ENCODE measurements at places on chromosomes 1 and 21.

- no peak for DNase-seq
These were observed 307.6 kb upstream of the VAMP3 start for GRCh38 chr1:7463526-7463925.

- DNase-seq, result no peak
These were observed 2.1 kb downstream of the SLAMF8 start for GRCh38 chr1:159828581-159829272.

- no peak for DNase-seq
These were observed 93.6 kb upstream of the DEPDC1 start for GRCh38 chr1:68590473-68590872.

DNA sequence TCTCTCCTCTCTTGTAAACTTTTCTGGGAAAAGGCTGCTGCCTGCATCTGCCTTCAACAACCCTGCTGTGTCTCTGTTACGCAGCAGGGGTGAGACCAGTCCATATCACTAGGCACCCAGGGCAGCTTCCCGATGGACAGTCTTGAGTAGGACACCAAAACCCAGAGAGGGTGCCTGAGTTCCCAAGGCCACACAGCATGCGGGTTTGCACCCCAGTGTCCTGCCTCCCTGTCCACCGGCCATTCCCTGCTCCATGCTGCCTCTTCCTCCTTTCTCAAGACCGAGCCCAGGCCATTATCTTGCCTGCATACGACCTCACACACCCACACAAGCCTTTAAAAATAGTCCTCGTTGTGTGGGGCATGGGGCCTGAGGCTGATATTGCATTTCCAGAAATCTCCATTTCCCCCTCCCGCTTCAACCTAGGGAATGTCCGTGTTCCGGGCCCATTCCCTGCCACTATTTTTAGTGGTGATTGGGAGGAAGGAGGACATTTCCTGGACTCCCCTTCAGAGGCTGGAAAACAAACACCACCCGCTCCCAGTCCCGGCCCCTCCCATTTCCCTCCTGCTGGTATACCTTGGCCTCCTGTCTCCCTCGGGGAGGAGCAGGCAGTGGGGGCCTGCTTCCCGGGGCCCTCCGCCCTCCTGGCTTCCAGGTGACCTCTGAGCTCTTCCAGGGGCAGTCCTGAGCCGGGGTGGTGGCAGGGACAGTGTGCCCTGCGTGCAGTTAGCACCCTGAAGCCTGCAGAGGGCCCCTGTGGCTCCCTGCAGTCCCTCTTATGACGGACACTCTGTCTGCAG lies 132.4 kb upstream of the TMEM51 start:
- DNase-seq, result no peak

GRCh38 chr1:156025876-156026275 lies 5.1 kb upstream of the SSR2 start:
- DNase-seq, result peak; percentile 84

GRCh38 chr1:208019257-208019656 lies 108.3 kb upstream of the CD34 start:
- DNase-seq, result no peak

GRCh38 chr1:24903011-24903461 lies 27.0 kb downstream of the RUNX3 start:
- no peak for DNase-seq

DNA sequence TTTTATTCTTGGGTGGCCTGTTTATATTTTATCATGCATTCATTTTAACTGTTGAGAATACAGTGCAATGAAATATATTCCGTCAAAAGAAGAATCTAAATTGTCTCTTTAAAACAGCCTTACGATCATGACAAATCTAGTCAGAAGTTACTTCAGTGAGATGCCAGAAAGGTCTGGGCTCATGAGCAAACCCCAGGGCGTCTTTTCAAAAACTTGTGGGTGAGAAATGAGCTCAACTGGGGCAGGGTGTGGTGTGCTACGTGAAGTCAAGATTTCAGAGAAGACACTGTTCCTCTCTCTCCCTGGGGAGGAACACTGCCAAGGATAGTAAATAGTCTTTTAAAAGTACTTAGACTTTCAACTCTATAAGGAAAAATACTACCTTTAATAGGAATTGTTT lies 13.4 kb upstream of the UAP1 start:
- DNase-seq, result no peak

- DNase-seq, result no peak
These were observed 16.6 kb downstream of the DDAH1 start for GRCh38 chr1:85448358-85448757.

- DNase-seq, result peak; percentile 90
These were observed at the start of gene OLIG1 for GRCh38 chr21:33069994-33070743. Gene OLIG1, plus strand, starts transcription at chr21:33070141. Its CDS starts 106 bp downstream, at chr21:33070247.

DNA sequence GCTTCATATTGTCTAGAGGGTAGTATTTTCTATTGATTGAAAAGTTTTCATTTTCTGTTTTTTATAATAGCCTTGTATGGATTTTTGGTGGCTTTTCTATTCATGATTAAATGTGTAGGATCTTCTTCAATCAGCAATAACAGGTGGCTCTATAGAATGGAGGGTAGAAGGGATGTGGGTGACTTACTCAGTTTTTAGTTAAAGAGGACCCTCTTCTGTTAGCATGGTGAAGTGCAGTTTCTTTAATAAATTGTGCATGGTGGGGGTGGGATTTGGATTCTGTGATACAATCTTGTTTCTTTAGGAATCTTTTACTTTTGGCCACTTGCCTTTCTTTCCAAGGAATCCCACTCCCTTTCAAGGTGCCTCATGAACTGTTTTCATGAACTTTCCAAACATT lies 64.7 kb downstream of the SLC35A3 start:
- peak; percentile 66 for DNase-seq

GRCh38 chr1:9149837-9150581 lies 21.1 kb upstream of the GPR157 start:
- DNase-seq, result no peak

DNA sequence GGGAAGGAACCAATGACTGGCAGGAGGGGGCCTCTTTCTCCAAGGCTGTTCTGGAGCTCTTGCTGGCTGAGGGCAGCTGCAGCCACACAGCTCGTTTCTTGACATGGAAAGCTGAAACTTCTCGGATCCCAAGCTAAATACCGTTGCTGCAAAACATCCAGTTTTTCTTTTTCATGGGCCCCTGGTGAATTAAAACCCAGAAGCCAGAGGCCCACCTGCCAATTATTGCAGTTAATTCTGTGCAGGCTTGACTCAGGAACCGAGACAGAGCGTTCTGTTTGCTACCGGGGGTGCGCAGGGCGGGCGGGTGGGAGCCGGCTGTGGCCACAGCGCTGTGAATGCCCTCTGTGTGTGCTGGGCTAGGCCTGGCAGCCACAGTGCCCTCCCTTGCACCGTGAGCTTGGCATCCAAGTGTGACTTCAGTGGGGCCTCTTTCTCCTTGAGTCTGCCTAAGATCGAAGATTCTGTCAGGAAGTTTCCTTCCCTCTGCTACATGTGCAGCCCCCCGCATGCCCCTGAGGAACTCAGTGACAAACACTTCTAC lies 19.9 kb upstream of the KCNE2 start:
- no peak for DNase-seq

- peak; percentile 84 for DNase-seq
These were observed at the start of gene LHX4 for GRCh38 chr1:180229483-180230415. Gene LHX4, plus strand, starts transcription at chr1:180230264. Its CDS starts 266 bp downstream, at chr1:180230530.

- no peak for DNase-seq
These were observed 90.2 kb upstream of the PPM1J start for GRCh38 chr1:112805155-112805853.

Data from GM23338 (cell line).